ENCODE measurements at places on chromosomes 2 and 18.
A peak's percentile ranks its signal among the peaks of the same experiment; 100 is the strongest.

GRCh38 chr2:18074476-18074875 is 196.0 kb downstream of the KCNS3 start:
- no peak for DNase-seq

- no peak for DNase-seq
These were observed 1.9 kb downstream of the ORMDL1 start for GRCh38 chr2:189782221-189782671.

DNA sequence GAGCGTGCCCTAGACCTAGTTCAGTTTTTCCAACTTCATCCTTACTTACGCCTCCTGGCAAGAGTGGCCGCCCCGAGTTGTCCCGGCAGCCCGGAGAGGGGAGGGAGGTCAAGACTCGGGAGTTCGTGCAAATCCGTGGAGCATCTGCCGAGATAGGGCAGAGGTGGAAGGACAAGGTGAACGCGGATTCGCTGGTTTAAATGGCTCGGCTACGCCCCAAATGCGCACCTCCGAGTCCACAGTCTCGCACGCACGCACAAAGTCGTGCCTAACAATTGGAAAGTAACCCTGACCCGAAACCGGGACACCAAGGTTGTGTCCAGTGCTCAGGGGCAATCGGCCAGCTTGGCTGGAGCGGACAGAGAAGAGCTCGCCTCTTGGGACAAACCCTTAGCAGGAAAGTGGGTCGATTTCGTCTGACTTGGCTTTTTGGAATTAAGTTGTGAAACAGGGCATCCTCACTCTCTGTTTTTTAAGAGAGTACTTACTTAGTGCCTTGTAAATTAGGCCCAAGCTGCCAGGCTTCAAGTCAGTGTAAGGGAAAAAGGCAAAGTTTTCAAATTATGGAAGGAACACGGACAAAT is 726 bp upstream of the SS18 start:
- DNase-seq, result peak; percentile 81

DNA sequence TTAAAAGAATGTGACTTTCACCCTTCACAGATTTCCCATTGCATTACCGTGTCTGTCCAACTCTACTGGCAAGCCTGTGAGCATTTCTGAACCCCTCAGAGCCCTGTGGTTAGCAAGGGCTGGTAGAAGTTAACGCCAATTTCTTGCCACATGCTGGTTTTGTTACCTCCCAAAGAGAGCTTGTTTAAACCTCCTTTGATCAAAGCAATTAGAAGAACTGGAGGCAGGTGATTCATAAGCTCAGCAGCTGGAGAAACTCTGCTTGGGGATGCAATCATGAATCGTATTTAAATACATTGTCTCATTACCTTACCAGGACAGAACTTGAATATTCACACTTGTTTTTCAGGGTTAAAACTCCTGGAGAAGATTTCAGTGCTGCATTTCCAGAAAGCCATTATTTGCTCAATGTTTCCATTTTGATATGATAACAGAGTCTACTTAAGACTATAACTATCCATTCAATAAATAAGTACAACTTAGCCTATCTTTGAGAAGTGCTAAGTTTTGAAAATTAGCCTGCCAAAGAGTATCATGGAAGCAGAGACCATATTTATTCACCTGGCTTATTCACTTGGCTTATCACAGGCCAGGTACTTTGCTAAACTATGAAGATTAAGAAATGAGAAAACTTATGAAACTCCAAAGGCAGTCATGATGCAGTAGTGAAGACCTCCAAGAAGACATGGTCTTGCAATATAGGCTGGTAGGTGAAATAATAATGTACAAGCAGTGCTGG is 292.8 kb downstream of the INSIG2 start:
- no peak for DNase-seq

- no peak for DNase-seq
These were observed 31.0 kb downstream of the MRPL33 start for GRCh38 chr2:27802547-27802946.

DNA sequence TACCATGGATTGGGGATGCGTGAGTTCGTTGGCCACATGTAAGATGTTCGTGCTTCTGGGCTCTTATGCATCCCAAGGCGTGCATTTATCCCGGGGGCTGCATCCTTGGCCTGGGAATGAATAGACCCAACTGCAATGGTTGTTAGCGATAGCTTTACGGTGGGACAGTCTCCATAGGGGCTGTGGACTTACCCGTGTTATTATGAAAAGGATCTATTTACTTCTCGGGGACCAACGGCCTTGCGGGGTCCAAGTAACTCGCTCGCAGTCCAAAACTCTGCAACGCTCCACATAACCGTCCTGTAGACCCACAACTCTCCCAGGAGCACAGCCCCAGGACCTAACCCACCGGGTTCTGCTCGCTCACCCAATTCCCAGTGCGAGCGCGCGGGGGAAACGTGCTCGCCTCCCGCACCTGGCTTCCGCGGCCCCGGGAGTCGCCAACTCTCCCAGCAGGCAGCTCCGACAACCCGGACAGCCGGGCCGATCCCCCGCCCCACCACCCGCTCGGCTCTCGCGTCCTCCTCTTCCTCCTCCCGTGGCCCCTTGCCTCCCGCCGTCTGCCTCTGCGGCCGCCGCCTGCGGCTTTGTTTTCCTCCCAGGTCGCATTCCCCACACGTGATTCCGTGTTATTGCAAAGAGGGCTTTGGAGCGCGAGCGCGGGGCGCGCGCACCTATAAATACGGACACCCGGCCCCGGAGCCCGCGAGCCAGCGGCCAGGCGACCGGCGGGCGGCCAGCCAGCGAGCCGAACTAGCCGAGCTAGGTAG is at the start of gene CABLES1:
TSS of gene CABLES1 (plus strand) at position 706 of the 770 bp plus-strand sequence. CDS start 278 bp downstream, outside the sequence.
- DNase-seq, result no peak

DNA sequence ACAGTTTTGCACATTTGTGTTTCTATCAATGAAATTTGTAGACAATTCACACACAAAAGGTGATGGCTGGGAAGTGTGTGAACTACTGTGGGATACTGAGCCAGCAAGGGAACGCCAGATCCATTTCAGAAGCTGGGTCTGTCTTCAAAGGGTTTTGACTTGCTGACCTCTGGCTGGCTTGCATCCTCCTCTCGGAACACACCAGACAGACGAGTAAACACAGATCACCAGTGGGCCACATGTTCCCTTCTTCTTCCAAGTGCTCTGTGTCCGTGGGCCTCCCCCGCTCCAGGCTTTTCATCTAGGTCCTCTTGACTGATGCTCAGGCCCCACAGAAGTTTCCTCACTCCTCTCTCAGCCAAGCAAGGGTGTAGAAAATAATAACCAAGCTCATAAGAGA is 122.2 kb upstream of the OSR1 start:
- DNase-seq, result no peak

- DNase-seq, result no peak
These were observed 63.5 kb upstream of the ARL5A start for GRCh38 chr2:151891566-151892194.

DNA sequence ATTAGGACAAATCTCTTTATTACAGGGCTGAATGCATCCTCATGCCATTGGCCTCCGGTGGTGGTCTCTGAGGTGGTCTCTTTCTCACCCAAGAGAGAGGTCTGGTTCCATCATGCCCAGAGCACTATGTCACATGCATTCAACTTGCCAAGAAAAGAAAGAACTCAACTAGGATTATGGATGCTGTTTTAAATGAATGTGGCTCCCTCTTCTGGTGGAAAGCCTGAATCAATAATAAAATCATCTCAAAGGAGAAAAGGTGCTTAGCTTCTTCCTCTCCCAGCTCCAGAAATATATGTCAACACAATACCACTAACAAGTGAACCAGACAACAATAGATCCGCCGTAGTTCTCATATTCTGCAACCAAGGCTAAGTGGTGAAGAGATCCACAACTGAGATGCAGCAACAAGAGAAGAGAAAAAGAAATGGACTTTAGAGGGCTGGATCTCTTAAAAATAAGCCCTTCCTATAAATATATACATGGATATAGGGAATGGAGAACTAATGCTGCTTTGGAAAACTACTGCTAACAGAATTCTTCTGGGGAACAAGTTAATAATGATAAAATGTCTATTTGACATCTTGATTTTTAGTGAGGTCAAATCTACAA is 396.8 kb downstream of the NCKAP5 start:
- peak; percentile 7 for DNase-seq

GRCh38 chr18:37501136-37501535 is 64.5 kb downstream of the CELF4 start:
- no peak for DNase-seq

DNA sequence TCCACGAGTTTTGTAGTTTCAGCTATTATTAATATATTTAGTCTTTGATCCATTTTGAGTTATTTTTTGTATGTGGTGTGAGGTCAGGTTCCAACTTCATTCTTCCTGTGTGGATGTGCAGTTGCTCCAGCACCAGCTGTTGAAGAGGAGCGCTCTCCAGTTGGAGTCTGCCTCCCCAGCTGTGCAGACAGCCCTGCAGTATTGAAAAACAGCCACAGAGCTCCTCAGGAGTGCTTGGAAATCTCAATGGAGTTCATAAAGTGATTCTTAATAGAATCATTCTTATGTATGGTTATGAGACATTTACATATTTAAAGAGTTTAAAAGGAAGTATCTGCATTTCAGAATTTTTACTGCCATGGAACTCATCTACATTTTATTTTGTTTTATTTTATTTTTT is 17.3 kb downstream of the DGKD start:
- DNase-seq, result no peak

DNA sequence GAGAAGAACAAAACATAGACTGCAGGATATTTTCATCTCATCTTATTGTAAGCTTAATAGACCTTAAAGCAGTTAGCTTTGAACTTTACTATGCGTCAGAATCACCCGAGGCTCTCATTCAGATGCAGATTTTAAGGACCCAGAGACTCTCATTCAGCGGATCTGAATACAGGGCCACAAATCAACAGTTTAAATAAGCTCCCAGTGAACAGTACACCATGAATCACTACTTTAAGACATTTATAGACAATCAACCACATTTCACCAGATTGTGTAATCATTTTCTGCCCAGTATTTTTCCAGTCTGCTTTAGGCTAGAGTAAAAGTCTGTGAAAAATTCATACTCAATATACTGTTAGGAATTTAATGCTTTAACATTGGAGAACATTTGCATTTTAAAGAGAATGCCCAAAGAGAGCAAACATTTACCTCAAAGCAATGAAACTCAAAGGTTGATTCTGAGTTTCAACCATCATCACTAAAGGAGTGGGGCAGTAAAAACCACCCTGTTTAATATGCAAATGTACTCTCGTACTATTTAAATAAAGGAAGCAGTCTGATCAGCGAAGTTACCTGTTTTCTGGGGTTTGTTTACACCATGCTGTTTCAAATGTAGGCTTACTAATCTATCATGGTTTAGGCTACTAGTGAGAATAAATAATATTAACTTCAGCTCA is 11.0 kb upstream of the ALPK2 start:
- DNase-seq, result no peak

- no peak for DNase-seq
These were observed 4.5 kb upstream of the DYM start for GRCh38 chr18:49464718-49465598.

DNA sequence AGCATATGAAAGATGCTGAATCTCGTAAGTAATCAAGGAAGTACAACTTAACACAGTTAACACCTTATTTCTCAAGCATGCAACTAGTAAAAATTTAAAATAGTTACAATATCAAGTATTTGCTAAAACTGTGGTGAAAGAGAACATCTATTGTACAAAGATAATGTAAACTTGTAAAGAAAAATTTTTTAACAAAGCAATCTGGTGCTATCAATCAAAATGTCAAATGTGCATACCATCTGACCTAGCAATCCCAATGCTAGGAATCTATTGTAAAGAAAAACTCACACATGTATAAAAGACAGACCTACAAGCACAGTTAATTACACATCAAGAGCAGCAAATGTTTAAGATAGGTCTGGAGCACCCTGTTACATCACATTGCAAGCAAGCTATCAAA is 90.1 kb downstream of the SLC66A3 start:
- DNase-seq, result no peak

GRCh38 chr2:240532031-240532775 is 25.6 kb downstream of the ANKMY1 start:
- no peak for DNase-seq

DNA sequence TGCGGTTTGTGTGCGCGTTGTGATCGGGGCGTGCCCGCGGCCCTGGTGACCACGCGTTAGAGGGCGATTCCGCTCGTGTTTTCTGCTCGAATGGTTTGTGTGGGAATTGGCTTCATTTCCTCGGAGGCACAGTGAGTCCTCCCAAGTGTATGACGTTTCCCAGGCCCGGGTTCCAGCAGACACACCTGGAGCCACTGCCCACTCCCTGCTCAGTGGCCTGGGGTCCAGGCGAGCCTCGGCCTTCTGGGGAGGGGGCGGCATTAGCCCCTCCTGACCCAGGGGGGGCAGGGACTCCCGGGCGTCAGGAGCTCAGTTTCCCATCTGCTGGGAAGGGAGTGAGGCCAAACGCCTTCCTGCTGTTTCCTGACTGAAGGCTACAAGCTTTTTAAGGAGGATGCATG is 92.1 kb downstream of the NFATC1 start:
- no peak for DNase-seq

GRCh38 chr2:107984707-107985106 is 1.6 kb upstream of the SLC5A7 start:
- no peak for DNase-seq

- no peak for DNase-seq
These were observed 162.1 kb downstream of the SEPTIN10 start for GRCh38 chr2:109451671-109452070.

DNA sequence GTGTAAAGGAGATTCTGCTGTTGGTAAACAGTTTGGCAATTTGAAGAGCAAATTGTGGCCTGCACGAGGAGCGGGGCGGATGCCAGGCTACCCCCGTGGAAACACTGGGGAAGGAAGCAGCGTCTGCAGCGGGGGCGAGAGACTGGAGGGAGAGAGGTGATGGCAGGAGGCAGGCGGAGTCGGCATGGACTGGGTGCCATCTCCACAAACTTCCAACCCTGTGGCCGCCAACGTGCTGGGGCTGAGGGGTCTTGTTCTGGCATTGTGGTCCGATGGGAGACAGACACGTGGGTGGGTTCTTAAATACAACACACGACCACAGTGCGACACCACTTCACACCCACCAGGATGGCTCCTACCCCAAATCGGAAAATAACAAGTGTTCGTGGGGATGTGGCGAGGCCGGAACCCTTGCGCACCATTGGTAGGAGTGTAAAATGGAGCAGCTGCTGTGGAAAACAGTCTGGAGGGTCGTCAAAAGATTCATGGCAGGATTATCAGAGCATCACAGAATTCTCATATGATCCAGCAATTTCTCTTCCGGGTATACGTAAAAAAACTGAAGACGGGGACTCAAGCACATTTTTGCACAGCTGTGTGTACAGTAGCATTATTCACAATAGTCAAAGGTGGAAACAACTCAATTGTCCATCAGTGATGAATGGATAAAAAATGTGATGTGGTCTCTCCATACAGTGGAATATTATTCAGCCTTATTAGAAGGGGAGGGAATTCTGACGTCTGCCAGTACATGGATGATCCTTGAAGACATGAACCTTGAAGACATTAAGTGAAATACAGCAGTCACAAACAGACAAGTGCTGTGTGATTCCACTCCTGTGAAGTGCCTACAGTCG is 82.4 kb upstream of the HPCAL1 start:
- DNase-seq, result no peak
